GM23338 (cell line): ENCODE measurements at places on chromosomes 2 and 18. TPM values are rescaled to one million over a fixed set of nuclear protein-coding genes. Genes with fewer than 3 reads are reported as not detected.

DNA sequence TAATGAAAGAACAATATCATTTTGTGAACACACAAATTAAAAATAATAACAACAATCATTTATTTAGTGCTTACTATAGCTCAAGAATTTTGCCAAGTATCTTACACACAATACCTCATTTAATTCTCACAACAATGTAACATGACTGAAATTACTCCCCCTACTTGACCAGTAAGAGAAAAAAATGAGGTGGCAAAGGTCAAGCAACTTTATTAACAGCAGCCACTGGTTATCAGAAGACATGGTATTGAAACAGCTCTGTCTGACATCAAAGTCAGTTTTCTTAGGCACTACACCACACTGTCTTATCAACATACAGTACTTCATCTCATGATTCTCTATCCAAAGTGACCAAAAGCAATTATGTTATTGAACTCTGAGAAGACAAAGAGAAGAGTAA is 389.4 kb downstream of the ZEB2 start:
- H3K4me3 ChIP-seq, result no peak overlapping the region
- H3K4me1 ChIP-seq, result peaks cover 13% of the 10 kb centered on the region; the same call in 1 of the 2 replicates
- H3K27me3 ChIP-seq, result peaks cover 11% of the 10 kb centered on the region; the same call in 1 of the 2 replicates
- no peak for DNase-seq
- H3K27ac ChIP-seq, result no peak overlapping the region
- H3K36me3 ChIP-seq, result no peaks in the 10 kb centered on the region

GRCh38 chr2:145287736-145288135 is 767.8 kb upstream of the ZEB2 start:
- no peak overlapping the region for H3K27ac ChIP-seq
- no peaks in the 10 kb centered on the region for H3K4me1 ChIP-seq
- H3K4me3 ChIP-seq, result no peak overlapping the region

Gene TBR1
- total RNA-seq, result not detected in 2 replicates

- H3K4me3 ChIP-seq, result no peak overlapping the region
- no peaks in the 10 kb centered on the region for H3K36me3 ChIP-seq
- no peak for DNase-seq
- no peak overlapping the region for H3K27ac ChIP-seq
- no peaks in the 10 kb centered on the region for H3K27me3 ChIP-seq
Measured at GRCh38 chr2:223363085-223363484, 239.1 kb downstream of the SCG2 start.

Gene RAB17
- 21.4 and 26.9 TPM in 2 replicates for total RNA-seq

DNA sequence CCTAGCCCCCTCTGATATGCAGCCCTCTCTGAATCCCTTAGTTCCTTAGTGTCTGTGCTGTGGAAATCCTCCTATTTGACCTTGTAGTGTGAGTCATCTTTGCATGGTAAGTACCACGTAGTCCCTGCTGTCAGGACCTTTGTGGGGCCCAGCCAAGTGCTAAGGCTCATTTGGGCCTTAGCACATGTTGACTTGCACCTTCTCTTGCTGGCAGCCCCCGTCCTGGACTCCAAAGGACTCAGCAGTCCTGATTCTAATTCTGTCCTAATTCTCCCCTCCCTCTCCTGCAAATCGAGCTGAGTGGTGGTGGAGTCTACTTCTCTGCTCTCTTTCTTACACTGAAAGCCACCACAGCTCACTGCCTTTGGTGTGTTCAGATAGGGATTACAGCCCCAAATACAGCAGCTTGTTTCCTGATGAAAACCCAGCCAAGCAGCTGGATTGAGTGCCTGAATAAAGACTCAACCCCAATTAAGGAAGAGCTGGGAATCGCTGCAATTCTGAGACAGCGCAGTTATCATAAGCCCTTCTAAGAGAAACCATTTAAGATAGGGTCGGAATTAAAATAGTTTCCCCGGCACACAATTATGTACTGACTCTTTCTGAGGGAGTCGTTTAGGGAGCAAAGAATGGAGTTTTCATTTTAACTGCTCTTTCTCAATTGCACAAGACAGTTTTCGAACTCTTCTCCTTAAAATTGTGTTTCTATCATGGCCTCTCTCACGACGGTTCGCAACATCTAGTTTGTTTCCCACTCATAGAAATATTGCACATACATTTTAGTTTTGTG is 215.6 kb upstream of the TNP1 start:
- H3K27ac ChIP-seq, result no peak overlapping the region
- H3K4me1 ChIP-seq, result no peaks in the 10 kb centered on the region
- no peaks in the 10 kb centered on the region for H3K27me3 ChIP-seq

- peak; percentile 84 for DNase-seq
- H3K36me3 ChIP-seq, result no peaks in the 10 kb centered on the region; the same call in 1 of the 2 replicates
- no peaks in the 10 kb centered on the region for H3K27me3 ChIP-seq
- no peak overlapping the region for H3K27ac ChIP-seq
- no peak overlapping the region for H3K4me3 ChIP-seq
- H3K4me1 ChIP-seq, result no peaks in the 10 kb centered on the region
Measured at GRCh38 chr2:119264781-119265692, 41.4 kb downstream of the STEAP3 start.

Gene KIAA2012
- 0.03 TPM in 1 of 2 replicates, not detected in the other for total RNA-seq

GRCh38 chr2:11203480-11203879 is 48.2 kb downstream of the SLC66A3 start:
- no peak overlapping the region for H3K4me3 ChIP-seq
- H3K27ac ChIP-seq, result no peak overlapping the region
- peaks cover 12% of the 10 kb centered on the region; the same call in 1 of the 2 replicates for H3K36me3 ChIP-seq
- no peaks in the 10 kb centered on the region for H3K4me1 ChIP-seq
- no peaks in the 10 kb centered on the region for H3K27me3 ChIP-seq
- no peak for DNase-seq

GRCh38 chr2:222604749-222605515 is 51.0 kb downstream of the FARSB start:
- H3K4me3 ChIP-seq, result no peak overlapping the region
- H3K4me1 ChIP-seq, result no peaks in the 10 kb centered on the region
- no peak for DNase-seq
- H3K27me3 ChIP-seq, result no peaks in the 10 kb centered on the region

DNA sequence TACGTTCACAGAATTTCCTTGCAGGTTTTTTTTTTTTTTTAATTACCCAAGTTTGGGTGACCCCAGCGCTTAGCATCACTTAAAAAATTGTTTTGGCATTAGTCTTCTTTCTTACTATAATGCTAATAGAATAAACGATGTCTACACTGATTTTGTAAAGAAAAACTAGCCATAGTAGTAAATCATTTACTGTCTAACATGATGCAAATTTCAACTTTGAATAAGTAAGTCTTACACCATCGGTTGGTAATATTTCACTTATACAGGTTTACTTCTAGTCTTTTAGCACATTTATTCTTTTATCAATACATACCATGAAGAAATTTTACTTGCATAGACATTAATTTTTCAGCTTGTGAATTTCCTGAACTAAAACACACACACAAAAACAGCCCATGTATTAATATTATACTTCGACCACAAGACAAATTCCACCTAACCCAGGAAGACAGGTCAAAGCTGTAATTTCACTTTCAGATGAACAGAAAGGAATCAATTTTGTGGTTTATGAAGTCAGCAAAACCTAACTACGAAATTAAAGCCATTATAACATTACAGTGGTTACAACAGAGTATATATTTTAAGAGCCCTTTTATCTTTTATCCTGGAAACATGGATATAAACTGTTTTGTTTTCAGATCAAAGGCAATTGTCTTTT is 1.9 kb downstream of the YES1 start:
- H3K27ac ChIP-seq, result no peak overlapping the region
- no peaks in the 10 kb centered on the region for H3K27me3 ChIP-seq

Gene CFAP53
- not detected in 2 replicates for total RNA-seq

- no peak overlapping the region for H3K4me3 ChIP-seq
- no peaks in the 10 kb centered on the region for H3K36me3 ChIP-seq
- DNase-seq, result no peak
- no peaks in the 10 kb centered on the region for H3K27me3 ChIP-seq
- H3K4me1 ChIP-seq, result no peaks in the 10 kb centered on the region
Measured at GRCh38 chr2:203562268-203562667, 27.2 kb upstream of the RAPH1 start.

- no peaks in the 10 kb centered on the region for H3K27me3 ChIP-seq
- no peaks in the 10 kb centered on the region for H3K36me3 ChIP-seq
- no peaks in the 10 kb centered on the region for H3K4me1 ChIP-seq
Measured at GRCh38 chr2:233434666-233435330, 80.5 kb downstream of the DGKD start.

Gene B4GALT6
- total RNA-seq, result 33.8 and 40.4 TPM in 2 replicates

GRCh38 chr2:9753665-9754531 is 89.4 kb upstream of the TAF1B start:
- no peak for DNase-seq
- peaks cover 14% of the 10 kb centered on the region for H3K4me1 ChIP-seq
- no peak overlapping the region for H3K4me3 ChIP-seq
- H3K27me3 ChIP-seq, result no peaks in the 10 kb centered on the region

DNA sequence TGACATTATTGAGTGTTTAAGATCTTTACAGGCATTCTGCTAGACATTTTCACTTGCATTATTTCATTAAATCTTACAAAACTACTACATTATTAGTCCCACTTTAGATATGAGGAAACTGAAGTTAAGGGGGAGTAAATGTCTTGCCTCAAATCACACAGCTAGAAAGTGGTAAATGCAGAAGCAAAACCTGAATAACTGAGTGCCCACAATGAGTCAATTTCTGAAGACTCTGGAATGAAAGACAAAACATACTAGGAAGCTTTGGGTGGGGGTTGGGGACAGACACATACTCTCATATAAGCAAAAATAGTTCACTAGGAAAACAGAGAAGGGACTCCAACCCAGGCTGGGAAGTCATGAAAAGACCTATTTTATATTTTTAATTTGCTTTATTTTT is 214.4 kb upstream of the LRATD1 start:
- no peak overlapping the region for H3K27ac ChIP-seq
- H3K4me3 ChIP-seq, result no peak overlapping the region
- H3K27me3 ChIP-seq, result no peaks in the 10 kb centered on the region
- H3K4me1 ChIP-seq, result no peaks in the 10 kb centered on the region
- DNase-seq, result no peak

Gene COPS8
- 130 and 143 TPM in 2 replicates for total RNA-seq

Gene CABLES1
- 8.8 and 12.4 TPM in 2 replicates for total RNA-seq

Gene PRSS56
- 0.31 TPM in 1 of 2 replicates, not detected in the other for total RNA-seq

GRCh38 chr2:146950361-146950760 is 894.5 kb upstream of the ACVR2A start:
- H3K4me3 ChIP-seq, result no peak overlapping the region
- H3K4me1 ChIP-seq, result no peaks in the 10 kb centered on the region
- no peaks in the 10 kb centered on the region for H3K27me3 ChIP-seq
- no peaks in the 10 kb centered on the region for H3K36me3 ChIP-seq

Gene HOXD3
- not detected in 2 replicates for total RNA-seq

GRCh38 chr2:155190342-155190741 is 491.8 kb downstream of the KCNJ3 start:
- H3K4me1 ChIP-seq, result peaks cover 10% of the 10 kb centered on the region
- H3K27ac ChIP-seq, result no peak overlapping the region
- H3K4me3 ChIP-seq, result no peak overlapping the region
- H3K27me3 ChIP-seq, result no peaks in the 10 kb centered on the region
- DNase-seq, result no peak

Gene MPP4
- 0.35 TPM in 1 of 2 replicates, not detected in the other for total RNA-seq

Gene MTIF2
- 38.9 and 39.0 TPM in 2 replicates for total RNA-seq

GRCh38 chr2:217222309-217222910 is 362.5 kb upstream of the TNP1 start:
- H3K36me3 ChIP-seq, result no peaks in the 10 kb centered on the region
- no peak for DNase-seq
- 0 out of 2 replicates have a peak, but pooled peaks cover 3% of the 10 kb centered on the region for H3K4me1 ChIP-seq
- H3K27me3 ChIP-seq, result no peaks in the 10 kb centered on the region
- no peak overlapping the region for H3K4me3 ChIP-seq

- no peaks in the 10 kb centered on the region for H3K27me3 ChIP-seq
- peaks cover 11% of the 10 kb centered on the region; the same call in 1 of the 2 replicates for H3K4me1 ChIP-seq
- no peak overlapping the region for H3K4me3 ChIP-seq
Measured at GRCh38 chr2:149070681-149071320, 32.3 kb downstream of the LYPD6B start.

- H3K27me3 ChIP-seq, result peaks cover 98% of the 10 kb centered on the region
- H3K4me1 ChIP-seq, result peaks cover 14% of the 10 kb centered on the region; the same call in 1 of the 2 replicates
- no peak for DNase-seq
- H3K36me3 ChIP-seq, result no peaks in the 10 kb centered on the region
Measured at GRCh38 chr2:218882461-218882816, 1.8 kb downstream of the WNT10A start.

Gene LRRTM4
- total RNA-seq, result 14.8 and 15.4 TPM in 2 replicates

DNA sequence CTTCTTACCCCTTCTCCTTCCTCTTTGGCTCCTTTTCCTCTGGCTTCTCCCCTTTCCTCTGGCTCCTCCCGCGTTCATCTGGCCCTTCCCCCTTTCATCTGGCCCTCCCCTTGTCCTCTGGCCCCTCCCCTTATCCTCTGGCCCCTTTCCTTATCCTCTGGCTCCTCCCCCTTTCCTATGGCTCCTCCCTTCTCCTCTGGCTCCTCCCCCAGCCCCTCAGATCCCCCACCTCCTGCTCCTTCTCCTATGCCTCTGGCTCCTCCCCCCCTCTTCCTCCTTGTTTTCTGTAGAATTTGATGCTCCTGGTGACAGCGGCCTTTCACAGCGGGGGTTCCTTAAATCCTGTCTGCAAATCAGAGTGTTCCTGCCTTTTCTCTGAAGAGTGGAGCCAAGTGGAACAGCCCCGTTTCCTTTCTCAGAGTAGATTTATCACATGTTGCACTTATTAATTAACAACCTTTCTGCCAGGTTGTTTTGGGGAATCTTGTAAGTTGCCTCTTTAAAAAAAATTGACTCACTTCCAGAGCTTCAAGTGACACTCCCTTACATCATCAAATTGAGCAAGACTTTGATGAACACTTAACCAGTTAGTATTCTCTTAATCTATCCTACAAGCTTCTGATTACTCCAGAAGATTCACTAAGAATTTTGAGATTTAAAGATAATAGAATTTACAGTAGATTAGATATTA is 27.9 kb downstream of the FABP1 start:
- peak; percentile 97 for DNase-seq
- no peaks in the 10 kb centered on the region for H3K27me3 ChIP-seq
- no peak overlapping the region for H3K27ac ChIP-seq
